ENCODE measurements at places on chromosomes 3 and 15.

DNA sequence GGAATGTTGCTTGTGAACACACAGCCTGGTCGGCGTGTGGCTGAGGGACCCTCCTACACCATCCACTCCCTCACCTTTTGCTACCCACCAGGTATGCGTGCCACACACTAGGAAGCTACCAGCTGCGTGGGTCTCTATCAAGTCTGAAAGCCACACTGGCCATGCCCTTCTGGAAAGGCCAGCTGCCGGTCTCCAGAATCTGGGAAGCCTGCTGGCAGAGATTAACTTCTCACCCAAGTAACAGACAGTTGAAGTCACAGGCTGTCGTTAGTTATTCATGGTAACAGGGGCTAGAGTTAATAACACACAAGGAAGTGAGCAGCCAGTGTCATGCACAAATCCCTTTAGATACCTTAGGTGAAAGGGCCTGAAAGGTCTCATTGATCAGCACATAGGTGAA, 48.1 kb downstream of the SUSD5 start:
- H3K4me3 ChIP-seq, result no peak overlapping the region
- H3K4me1 ChIP-seq, result peaks cover 8% of the 10 kb centered on the region
- no peaks in the 10 kb centered on the region for H3K36me3 ChIP-seq
- DNase-seq, result no peak

DNA sequence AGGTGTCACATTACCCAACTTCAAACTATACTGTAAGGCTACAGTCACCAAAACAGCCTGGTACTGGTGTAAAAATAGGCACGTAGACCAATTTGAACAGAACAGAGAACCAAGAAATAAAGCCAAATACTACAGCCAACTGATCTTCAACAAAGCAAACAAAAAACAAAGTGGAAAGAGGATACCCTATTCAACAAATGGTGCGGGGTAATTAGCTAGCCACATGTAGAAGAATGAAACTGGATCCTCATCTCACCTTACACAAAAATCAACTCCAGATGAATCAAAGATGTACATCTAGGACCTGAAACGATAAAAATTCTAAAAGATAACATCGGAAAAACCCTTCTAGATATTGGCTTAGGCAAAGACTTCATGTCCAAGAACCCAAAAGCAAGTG, 13.1 kb downstream of the PEAK1 start:
- no peak overlapping the region for H3K27ac ChIP-seq
- H3K4me1 ChIP-seq, result peaks cover 39% of the 10 kb centered on the region
- no peak overlapping the region for H3K4me3 ChIP-seq
- no peaks in the 10 kb centered on the region for H3K36me3 ChIP-seq
- DNase-seq, result no peak

DNA sequence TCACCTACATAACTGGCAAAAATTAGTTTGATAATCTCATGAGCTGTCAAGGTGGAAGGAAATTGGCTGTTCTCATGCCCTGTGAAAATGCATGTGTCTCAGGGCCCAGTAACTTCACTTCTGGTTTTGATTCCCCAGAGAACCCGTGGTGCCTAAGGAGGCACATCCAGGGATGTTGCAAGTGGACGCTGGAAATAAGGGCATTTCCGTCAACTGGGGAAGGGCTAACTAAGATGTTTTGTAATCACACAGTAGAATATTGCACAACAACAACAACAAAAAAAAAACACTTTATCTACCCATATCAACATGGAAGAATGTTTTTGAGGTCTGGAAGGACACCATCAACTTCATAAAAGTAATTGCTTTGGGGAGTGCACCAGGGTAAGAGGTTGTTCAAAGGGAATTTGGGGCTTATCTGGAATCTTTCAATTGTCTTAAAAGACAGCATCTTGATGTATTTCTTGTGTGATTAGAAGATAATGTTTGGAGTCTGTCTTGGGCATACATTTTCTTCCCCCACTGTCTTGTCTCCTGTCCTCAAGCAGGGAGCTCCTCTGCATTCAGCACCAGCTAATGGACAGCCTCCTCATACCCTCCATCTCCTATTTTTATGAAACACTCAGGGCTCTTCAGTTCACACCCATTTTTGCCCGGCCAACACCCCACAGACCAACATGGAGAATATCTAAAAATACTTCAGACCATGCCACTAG, 37.2 kb upstream of the PRR20G start:
- H3K36me3 ChIP-seq, result no peaks in the 10 kb centered on the region
- no peak overlapping the region for H3K4me3 ChIP-seq
- no peak overlapping the region for H3K27ac ChIP-seq
- DNase-seq, result no peak
- H3K27me3 ChIP-seq, result peaks cover 3% of the 10 kb centered on the region
- no peaks in the 10 kb centered on the region for H3K4me1 ChIP-seq

DNA sequence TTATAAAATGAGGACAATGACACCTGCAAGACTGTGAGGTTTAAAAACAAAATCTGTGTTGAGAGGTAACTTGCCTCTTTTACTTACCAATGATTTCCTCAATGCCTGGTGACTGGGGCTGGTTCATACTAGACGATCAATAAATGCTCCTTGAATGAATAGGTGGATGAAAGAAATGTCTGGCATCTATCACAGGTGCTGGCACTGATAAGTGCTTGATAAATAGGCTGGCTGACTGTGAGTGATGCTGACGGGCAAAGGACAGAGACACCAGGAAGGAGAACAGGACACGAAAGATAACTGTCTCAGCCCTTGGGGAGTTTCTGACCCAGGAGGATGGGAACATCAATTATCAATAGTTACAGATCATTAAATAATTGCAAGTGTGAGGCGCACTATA, 31.9 kb downstream of the RBP2 start:
- H3K36me3 ChIP-seq, result no peaks in the 10 kb centered on the region
- DNase-seq, result no peak
- H3K4me3 ChIP-seq, result no peak overlapping the region
- H3K27me3 ChIP-seq, result no peaks in the 10 kb centered on the region
- H3K27ac ChIP-seq, result no peak overlapping the region
- H3K4me1 ChIP-seq, result no peaks in the 10 kb centered on the region

DNA sequence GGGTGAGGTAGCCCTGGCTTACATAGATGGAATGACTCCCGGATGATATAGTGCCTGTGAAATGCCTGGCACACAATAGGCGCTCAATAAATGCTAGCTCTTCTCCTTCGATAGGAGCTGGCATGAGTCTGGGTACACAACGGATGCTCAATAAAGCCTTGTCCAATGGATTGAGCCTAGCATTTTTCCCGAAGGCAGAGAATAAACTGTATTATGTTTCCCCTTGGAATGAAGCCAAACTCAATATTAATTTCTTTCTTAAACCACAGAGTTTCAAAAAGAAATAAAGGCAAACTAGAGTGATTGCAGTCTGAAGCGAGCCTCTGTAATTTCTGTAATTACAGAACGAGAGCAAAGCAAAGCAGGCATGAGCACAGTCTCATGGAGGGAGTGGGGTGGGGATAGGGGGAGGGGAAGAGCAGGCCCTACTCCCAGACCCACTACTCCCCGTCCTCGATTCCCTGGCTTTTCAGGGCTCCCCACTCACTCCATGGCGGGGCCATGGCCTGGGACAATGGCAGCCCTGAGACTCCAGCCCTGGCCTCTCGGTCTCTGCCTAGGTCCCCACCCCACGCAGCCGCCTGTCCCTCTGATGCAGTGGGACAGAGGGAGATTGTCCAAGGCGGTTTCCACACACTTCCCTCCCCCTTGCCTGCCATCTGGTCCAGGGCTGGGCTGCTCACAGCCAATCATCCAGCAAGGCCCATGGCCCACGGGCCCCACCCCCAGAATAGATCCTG, 18.0 kb downstream of the SLC6A1 start:
- DNase-seq, result no peak
- no peaks in the 10 kb centered on the region for H3K4me1 ChIP-seq
- no peaks in the 10 kb centered on the region for H3K36me3 ChIP-seq
- peaks cover 6% of the 10 kb centered on the region for H3K27me3 ChIP-seq
- no peak overlapping the region for H3K27ac ChIP-seq
- H3K4me3 ChIP-seq, result no peak overlapping the region

GRCh38 chr3:45939341-45939771, 3.9 kb upstream of the CXCR6 start:
- H3K27ac ChIP-seq, result no peak overlapping the region
- H3K36me3 ChIP-seq, result peaks cover 42% of the 10 kb centered on the region
- H3K4me1 ChIP-seq, result peaks cover 36% of the 10 kb centered on the region
- no peak overlapping the region for H3K4me3 ChIP-seq
- H3K27me3 ChIP-seq, result peaks cover 2% of the 10 kb centered on the region
- DNase-seq, result no peak

GRCh38 chr3:38544926-38545325, 48.8 kb downstream of the EXOG start:
- H3K4me1 ChIP-seq, result no peaks in the 10 kb centered on the region
- peak; percentile 4 for DNase-seq
- no peaks in the 10 kb centered on the region for H3K36me3 ChIP-seq
- H3K27me3 ChIP-seq, result no peaks in the 10 kb centered on the region
- H3K4me3 ChIP-seq, result no peak overlapping the region

DNA sequence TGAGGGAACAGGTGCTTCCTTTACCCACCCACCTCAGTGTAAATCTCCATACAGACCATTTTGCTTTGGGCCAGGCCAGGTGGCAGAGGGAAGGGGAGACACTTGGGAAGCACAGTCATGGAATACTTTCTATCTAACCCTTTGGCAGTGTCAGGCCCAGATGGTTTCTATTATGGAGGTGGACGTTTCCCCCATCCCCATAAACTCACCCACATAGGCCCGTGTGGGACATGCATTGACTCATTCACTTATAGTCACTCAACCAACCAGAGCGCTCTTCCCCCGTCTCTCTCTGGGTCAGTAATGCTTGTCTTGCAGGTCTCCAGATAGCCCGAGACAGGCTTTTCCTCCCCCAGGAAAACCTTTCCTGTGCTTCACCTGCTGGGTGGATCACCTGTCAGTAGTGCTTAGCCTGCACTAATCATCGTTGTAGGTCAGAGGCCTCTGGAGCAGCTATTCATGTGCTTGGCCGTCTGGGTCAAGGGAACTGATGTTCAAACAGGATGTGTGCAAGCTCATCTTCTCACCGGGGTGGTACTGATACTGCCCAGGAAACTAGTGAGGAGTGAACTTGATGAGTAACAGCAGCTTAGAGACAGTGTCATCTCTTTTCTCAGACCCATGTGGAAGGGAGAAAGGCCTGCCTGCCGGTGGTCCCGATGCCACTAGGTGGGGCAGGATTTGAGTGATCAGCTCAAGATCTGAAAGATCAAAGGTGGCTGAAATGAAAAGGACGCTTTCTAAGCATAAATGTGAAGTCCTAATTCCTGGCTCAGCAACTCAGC, 67.1 kb downstream of the CEMIP start:
- peaks cover 22% of the 10 kb centered on the region for H3K27me3 ChIP-seq
- no peak overlapping the region for H3K4me3 ChIP-seq
- no peaks in the 10 kb centered on the region for H3K36me3 ChIP-seq
- H3K27ac ChIP-seq, result no peak overlapping the region

GRCh38 chr3:58585005-58585786, 8.0 kb upstream of the FAM107A start:
- peaks cover 12% of the 10 kb centered on the region for H3K4me1 ChIP-seq
- peaks cover 29% of the 10 kb centered on the region for H3K27me3 ChIP-seq
- H3K4me3 ChIP-seq, result peak overlapping the region; percentile 78
- H3K36me3 ChIP-seq, result no peaks in the 10 kb centered on the region

- no peak overlapping the region for H3K27ac ChIP-seq
- H3K4me3 ChIP-seq, result no peak overlapping the region
- H3K4me1 ChIP-seq, result no peaks in the 10 kb centered on the region
- no peaks in the 10 kb centered on the region for H3K27me3 ChIP-seq
- DNase-seq, result no peak
Measured at GRCh38 chr3:126961191-126961790, 21.6 kb upstream of the PLXNA1 start.

DNA sequence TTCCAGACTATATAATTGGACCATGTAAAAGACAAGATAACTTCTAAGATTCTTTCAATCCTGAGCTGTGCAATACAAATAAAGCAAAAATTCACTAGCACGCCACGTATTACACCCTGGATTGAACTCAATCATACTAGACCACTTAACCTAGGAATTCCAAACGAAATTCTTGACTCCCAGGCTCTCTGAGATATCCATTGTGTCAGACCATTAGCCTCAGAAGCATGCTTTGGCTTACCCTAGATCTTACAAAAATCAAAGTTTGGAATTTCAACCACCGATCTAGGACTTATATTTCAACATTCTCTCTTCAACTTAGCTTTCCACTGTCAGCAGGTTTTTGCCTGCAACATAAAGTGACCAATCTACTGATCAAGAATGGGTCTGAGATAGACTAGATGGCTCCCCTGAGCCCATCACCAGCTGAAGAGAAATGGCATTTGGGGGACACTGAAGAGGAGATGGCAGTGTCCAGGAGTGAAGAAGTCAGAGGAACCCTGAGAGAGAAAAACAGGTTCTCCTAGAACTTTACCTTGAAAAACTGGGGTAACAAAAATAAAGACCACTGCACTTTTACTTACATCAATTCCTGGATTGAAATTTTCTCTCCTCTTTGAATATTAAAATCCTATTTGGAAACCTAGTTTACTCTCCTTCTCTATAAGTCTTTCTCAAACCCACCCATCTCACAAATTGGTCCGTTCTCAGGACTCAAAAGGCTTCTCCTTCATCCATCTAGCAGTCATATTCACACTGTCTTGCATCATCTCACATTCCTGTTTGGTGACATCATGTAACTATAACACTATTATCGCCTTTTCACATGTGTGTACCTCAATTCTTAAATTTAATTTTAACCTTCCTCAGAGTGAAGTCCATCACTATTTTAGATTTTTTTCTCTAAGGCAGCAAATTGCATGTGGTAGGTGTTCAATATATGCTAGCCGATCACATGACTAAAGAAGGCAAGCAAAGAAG, 18.5 kb downstream of the CPNE4 start:
- no peak for DNase-seq
- H3K27ac ChIP-seq, result no peak overlapping the region
- peaks cover 13% of the 10 kb centered on the region for H3K27me3 ChIP-seq
